Activated CD4-positive, alpha-beta T cell treated with anti-CD3 and anti-CD28 coated beads, Interleukin-2, amount 10 ng/mL, durations not matched to agents 24 days and 14 days (primary cell): ENCODE measurements at places on chromosomes 3 and 15. TPM values are rescaled to one million over a fixed set of nuclear protein-coding genes. Genes with fewer than 3 reads are reported as not detected.

- DNase-seq: peak; percentile 64
These were observed 110.2 kb upstream of the UMPS start for GRCh38 chr3:124619887-124620599.

The PCSK6 gene
- total RNA-seq: 4.7 and 5.4 TPM in 2 replicates

The MAP2K5 gene
- 21.0 and 25.1 TPM in 2 replicates for total RNA-seq

The KNL1 gene
- 25.3 and 25.6 TPM in 2 replicates for total RNA-seq
